ENCODE measurements at places on chromosomes 16 and 17.

DNA sequence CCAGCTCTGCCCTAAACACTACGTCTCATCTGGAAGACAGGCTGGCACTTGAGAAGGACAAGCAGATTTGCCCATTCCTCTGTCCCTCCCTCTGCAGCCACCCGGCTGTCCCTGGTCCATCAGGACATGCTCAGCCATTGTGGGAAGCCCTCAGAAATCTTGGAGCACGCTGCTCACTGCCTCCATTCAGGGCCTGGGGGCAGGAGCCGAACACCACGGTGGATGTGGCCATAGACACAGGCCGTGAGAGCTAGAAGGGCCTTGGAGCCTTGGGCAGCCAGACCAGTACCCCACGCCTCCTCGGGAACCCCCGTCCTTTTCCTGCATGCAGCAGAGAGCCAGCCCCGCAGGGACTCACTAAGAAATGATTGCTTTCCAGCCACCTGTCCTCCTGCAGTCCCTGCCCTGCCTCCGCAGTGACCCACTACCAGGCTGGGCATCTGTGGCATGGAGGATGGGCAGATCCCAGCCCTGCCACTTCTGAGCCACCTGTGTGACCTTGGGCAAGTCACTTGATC lies 3.4 kb downstream of the DOC2A start:
- DNase-seq = no peak

GRCh38 chr17:68903286-68903685 lies 51.9 kb downstream of the ABCA8 start:
- DNase-seq = no peak

GRCh38 chr17:9987779-9988585 lies 82.9 kb upstream of the RCVRN start:
- DNase-seq = no peak

- DNase-seq = peak; percentile 60
Measured at GRCh38 chr17:20935740-20936139, 107.1 kb downstream of the USP22 start.

Data from AG10803 (cell line).